ENCODE measurements at places on chromosomes 11 and 22.

DNA sequence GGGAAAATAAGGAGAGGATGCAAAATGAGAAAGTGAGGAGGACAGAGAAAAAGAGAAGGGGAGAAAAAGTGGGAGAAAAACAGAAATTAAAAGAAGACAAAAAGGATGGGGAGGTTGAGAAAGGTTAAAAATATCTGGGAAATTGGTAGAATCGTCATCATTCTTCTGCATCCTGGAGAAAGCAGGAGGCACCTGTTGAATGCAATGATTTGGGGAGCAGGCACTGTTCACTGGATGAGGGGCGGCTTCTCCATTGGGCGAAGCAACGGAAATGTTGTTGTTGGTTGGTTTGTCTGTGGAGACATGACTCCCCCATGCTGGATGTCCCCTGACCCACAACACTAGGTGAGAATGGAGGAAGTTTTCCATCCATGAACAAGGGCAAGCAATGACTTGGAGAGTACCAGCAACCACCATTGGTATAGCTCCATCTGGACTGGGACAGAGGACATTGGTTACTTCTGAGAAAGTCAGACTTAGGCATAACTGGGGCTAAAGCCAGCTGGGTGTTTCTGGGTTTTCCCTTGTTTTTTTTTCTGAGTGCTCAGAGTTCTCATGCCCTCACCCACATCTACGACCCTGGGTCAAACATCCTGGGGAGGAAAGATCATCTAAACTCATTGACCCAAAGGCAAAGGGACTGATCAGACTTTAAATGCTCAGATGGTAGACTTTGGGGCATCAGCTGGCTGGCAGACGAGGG lies 11.9 kb upstream of the CD44 start:
- no peak for DNase-seq

GRCh38 chr11:8225589-8226036 lies 38.1 kb downstream of the LMO1 start:
- peak; percentile 69 for DNase-seq

DNA sequence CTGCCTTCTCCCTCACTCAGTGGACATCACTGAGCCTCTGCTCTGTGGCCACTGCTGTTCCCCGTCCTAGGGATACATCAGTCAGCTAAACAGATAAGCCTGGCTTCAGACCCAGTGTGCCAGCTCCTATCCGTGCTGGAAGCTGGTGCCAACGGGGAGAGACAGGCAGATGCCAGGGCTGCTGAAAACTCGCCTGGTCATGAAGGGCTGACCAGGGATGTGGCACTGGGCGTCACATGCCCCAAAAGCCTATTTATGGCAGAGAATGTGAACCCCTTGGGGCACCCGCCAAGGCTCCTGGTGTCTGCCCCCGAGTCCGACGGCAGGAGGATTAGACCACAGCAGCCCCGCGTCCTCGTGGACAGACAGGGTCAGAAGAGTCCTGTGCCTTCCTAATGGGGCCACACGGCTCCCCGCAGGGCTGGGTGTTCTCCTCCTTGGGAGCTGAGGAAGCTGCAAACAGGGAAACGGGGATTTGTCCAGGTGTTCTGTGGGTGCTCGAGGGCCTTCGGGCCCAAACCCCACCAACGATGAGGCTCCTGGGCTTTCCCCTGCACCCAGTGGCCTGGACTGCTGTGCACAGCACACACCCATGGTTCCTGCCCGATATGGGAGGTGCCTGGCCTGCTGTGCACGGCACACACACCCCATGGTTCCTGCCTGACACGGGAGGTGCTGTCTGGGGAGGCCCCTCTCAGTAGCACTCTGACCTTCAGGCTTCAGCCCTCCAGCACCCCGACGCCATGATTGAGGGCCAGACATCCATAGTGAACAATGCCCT lies 19.9 kb downstream of the ANO1 start:
- no peak for DNase-seq

DNA sequence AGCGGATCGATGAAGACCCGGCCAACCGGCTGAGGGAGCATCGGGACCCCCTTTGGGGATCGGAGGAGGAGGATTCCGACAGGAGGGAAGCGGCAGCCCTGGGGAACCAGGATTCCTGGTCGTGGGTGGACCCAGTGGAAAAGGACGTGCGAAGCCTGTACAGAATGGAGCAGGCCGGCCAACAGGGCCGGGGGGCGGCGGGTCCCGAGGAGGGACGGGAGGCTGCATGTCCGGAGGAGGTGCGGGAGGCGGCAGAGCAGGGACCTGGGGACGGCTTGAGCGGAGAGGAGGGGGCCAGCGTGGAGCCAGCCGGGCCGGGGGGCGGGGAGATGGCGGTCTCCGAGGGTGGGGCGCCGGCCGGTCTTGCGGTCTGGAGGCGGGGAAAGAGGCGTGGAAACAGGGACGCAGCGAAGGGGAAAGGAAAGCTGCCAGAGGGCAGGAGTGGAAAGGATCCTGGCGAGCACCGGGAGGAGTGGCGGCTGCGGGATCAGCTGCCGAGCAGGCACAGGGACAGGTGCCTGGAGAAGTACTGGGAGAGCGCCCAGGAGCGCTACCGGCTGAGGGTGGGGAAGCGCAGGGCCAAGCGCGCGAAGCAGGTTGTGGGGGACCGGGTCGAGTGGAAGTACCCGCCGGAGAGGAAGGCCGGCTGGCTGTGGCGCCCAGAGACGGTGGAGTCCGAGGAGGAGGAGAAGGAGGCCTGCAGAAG lies at the start of gene ANO5:
Gene ANO5, plus strand, starts transcription at position 444 of the 706 bp plus-strand sequence. CDS start 408 bp downstream, outside the sequence.
- DNase-seq: no peak

- DNase-seq: no peak
Observed at GRCh38 chr11:113876074-113876797, 864 bp upstream of the USP28 start.

- no peak for DNase-seq
Observed at GRCh38 chr22:35335468-35335867, 35.8 kb downstream of the TOM1 start.

- DNase-seq: peak; percentile 68
Observed at GRCh38 chr22:36948273-36949225, 35.1 kb downstream of the CSF2RB start.

GRCh38 chr11:66328302-66329144 lies 7.7 kb downstream of the RIN1 start:
- peak; percentile 86 for DNase-seq

DNA sequence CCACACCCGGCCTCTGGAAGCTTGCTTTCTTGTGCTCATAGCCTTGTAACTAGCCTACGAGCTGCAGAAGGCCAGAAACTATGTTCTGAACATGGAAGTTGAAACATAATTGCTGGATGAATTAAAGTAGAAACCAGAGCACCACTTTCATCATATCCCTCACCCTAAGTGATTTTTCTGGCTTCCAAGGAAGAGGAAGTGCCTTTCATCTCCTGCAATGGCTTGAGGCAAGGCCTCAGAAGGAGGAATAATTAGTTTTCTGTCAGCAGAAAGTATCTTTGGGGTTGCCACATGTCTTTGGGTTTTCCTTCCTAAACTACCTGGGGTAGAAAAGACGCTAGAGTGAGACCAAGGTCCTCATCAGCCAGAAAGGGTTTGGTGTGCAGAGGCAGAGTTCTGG lies 14.5 kb downstream of the RPL27A start:
- DNase-seq: no peak

DNA sequence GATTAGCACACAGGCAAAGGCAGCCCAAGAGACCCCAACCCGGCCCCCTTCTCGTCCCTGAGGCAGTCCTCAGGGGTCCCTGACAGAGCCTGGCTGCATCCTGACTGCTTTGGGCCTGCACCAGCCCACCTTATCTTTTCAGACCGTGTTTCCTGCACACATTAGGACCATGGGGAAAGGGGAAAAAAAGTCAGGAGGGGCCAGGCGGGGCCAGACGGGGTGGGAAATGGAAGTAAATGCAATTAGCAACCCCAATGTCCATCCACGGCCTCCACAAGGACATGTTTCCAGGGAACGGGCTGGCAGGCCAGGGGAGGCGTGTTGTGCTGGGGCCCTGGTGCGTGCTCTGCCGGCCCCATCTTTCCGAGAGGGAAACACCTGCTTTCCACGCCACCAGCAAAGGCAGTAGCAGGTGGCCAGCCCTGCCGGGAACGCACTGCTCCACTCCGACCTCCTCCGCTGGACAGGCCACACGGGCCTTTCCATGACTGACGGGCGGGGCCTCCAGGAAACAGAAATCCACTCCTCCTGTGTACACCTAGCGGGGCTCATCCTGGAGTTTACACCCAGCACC lies 7.4 kb downstream of the EHD1 start:
- no peak for DNase-seq

GRCh38 chr11:29119116-29119515 lies 897.7 kb downstream of the KCNA4 start:
- DNase-seq: peak; percentile 48
